ENCODE measurements at places on chromosomes 2 and 18. TPM values are rescaled to one million over a fixed set of nuclear protein-coding genes. Genes with fewer than 3 reads are reported as not detected.

DPYSL5 gene
- total RNA-seq: 40.3 TPM

LINC00305 gene
- total RNA-seq: not detected

SETBP1 gene
- 52.0 TPM for total RNA-seq

AGXT gene
- not detected for total RNA-seq

KLF7 gene
- total RNA-seq: 45.9 TPM

All from camera-type eye (tissue), 1 donor.